ENCODE measurements at places on chromosomes 3 and 15.

GRCh38 chr3:12286504-12286903 is 2.4 kb upstream of the PPARG start:
- DNase-seq, result no peak

GRCh38 chr3:126621627-126622345 is 33.1 kb downstream of the TXNRD3 start:
- no peak for DNase-seq

- DNase-seq, result no peak
Observed at GRCh38 chr3:14352002-14352627, 50.3 kb upstream of the SLC6A6 start.

DNA sequence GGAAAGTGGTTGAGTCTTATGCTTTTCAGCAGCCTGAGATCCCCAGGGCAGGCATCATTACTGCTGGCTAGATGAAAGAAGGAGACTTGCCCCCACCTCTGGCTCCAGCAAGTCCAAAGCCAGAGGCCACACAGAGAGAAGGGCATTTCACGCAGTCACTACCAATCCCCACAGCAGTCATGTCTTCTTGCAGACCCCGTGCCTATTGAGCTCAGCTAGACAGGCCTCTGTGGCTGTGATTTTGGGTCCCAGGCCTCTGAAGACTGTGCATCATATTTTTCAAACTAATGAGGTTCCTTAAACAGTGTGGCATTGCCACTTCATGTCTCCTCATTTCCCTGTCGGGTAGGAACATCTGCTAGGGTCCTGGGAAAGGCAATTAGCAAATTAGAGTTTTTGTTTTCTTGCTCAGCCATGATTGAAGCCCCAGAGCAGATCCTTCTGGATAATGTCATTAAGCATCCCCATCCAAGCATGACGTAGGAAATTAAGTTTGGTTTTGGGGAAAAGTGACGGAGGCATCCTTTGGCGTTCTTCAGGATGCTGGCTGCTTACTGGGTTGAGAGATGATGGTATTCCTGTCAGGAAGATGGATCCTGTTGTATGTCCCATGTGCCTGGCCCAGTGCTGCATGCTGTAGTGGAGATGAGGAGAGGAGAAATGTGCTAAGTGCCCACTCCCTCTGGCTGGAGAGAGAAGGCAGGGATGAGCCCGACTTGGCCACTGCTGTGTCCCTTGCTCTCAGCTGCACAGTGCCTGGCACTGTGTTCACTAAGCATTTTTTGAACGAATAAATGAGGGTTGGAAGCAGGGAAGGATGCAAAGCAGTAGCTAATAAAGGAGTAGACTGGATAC is 7.0 kb downstream of the SPSB4 start:
- DNase-seq, result no peak

DNA sequence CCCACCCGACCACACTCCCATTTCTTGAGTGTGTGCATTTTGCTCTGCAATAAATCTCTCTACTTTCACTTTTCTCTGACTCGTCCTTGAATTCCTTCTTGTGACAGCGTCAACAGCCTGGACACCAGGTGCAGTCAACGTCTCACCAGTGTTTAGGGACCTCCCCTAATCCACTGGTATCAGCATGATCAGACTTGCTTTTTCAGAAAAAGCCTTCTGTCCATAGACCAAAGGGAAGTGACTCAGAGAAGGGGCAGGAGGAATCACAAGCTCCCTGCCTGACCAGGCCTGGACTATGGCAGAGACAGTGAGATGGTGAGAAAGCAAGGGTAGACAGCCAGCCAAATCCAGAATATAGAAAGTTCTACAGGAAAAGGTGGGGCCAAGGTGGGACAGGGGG is 15.5 kb downstream of the CCR5 start:
- DNase-seq, result no peak

- DNase-seq, result no peak
Observed at GRCh38 chr3:42507761-42508335, 5.4 kb downstream of the VIPR1 start.

DNA sequence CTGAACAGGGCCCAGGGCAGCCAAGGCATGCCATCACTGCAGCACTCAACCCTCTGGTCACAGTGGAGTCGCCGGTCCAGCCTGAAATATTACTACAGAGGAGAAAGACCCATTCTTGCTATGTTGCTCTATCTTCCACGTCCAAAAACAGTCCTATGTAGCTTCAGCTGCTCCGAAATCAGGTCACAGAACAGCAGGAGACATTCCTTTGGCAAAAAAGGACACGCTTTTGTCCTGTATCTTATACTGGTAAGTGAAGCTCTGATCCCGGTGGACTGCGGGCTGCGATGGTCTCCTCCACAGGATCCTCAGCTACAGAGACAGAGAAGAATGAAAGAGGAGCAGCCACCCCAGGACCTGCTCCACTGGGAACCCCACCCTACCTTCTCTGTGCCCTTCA is 17.6 kb downstream of the ELP6 start:
- DNase-seq, result no peak

DNA sequence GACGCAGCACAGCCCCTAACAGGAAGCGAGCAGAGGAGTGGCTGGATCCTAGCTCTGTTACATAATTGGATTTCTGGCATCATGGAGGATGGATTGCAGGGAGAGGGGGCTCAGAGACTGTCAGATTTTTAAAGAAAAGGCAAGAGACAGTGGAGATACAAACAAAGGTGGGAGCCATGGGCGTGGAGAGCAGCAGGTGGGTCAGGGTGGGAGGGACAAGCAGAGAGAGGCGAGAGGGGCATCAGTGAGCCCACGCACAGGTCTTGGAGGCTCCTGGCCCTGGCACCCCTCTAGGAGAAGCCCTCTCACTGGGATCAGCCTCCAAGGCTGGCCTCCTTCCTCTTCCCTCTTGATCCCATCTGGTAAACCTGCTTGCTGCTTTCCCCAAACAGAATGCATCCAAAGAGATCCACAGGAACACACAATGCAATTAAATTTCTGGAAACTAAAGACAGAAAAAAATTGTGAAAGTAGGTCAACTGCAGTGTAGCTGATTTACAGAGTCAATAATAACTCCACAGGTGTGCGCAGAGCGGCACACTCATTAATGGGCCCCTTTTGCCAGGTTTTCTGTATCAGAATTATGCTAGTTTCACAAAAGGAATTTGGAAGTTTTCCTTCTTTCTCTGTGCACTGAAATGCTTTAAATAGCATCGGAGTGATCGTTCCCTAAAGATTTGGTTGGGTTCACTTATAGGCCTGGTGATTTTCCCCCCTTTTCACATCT is 66.1 kb downstream of the LSM3 start:
- DNase-seq, result no peak

GRCh38 chr3:143850877-143851276 is 2.6 kb upstream of the SLC9A9 start:
- no peak for DNase-seq

DNA sequence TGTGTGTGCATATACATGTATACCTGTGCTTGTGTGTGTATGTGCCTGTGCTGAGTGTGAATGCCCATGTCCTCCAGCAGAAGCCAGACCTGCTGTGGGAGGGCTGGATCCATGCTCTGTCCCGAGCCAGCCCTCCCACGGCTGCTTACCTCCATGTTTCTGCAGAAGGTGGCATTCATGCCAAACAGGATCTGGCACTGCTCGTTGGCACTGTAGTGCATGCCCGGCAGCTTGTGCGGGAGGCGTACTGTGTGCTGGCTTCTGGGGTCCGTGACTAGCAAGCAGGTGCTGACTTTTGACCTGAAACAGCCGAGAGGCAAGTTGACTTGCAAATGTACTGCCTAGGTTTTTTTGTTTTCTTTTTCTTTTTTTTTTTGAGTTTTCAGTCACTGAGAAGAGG is 189.3 kb downstream of the ADAMTS17 start:
- DNase-seq, result no peak

GRCh38 chr3:168876346-168877035 is 780.8 kb upstream of the GOLIM4 start:
- DNase-seq, result no peak

GRCh38 chr15:98753726-98754656 is 105.7 kb downstream of the IGF1R start:
- no peak for DNase-seq

GRCh38 chr3:107942951-107943749 is 147.7 kb downstream of the CD47 start:
- DNase-seq, result no peak

DNA sequence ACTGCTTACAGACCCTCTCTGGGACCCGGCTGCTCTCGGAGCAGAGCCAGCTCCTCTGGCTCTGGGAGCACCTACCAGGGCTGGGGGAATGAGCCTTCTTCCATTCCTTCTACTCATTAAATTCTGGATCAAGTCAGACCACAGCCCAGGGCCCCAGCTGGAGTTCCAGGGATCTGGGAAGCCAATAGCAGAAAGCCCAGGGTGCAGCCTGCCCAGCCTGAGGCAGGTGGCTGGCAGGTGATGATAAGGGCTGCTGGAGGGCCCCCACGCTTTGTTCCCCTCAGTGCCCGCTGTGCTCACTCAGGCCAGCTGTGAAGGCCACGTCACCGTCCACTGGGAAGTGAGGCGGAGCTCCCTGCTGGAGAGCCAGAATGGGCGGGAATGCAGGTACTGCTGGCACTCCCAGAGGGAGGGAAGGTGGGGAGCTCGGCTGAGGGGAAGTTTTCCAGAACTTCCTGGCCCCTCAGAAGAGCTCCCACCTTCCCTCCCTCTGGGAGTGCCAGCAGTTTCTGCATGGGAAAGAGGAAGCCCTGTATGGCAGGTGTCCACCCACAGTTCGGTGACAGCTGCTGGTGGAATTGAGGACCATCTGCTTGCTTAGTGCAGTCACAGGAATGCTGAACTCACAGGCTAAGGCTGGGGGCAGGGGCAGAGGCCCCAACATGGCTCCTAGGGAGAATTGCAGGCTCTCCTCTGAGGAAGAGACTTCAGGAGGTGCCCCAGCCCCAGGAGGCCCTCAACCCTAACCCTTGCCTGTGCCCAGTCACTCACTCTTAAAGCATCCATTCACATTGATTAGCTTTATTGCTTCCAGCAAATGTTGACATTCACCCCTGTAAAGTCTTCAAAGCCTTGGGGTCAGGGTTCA is 12.6 kb upstream of the RTP3 start:
- no peak for DNase-seq

GRCh38 chr3:52763466-52763865 is 7.3 kb downstream of the NEK4 start:
- DNase-seq, result no peak

GRCh38 chr3:140899363-140899762 is 42.3 kb upstream of the SLC25A36 start:
- no peak for DNase-seq

- DNase-seq, result no peak
Observed at GRCh38 chr3:28935146-28935545, 345.7 kb upstream of the RBMS3 start.

DNA sequence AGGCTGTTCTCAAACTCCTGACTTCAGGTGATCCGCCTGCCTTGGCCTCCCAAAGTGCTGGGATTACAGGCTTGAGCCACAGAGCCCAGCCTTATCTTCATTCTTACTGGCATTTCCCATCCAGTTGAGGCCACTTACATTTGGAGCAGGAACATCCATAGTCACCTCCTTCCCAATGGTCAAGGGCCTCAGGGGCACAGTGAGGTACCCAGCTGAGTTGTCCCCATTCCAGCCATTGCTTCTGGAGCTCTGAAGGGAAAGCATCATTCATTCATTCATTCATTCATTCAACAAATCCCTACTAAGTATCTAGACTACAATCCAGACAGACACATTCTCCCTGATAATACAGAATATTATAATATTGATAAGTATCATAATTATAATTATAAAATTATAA is 12.2 kb downstream of the PLA2G4D start:
- no peak for DNase-seq

GRCh38 chr3:148332509-148332908 is 365.2 kb upstream of the AGTR1 start:
- no peak for DNase-seq

DNA sequence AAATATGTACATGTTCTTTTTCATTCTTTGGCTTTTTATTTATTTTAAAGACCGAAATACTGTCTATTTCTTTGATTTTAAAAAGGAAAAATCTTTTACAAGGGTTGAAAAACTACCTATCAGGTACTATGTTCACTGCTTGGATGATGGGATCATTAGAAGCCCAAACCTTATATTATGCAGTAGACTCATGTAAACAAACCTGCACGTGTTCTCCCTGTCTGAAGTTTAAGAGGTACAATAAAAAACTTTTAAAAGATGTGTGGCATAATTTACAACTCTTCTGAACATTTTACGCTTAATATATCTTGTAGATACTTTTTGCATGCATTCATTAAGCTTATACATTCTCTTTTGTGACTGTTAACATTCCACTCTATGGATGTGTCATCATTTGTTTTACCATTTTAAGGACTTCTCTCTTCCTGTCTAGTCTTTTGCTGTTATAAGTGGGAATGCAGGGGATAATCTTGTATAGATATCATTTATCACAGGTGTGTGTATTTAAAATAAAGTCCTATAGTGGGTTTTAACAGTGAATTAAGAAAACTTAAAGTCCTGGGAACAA is 6.2 kb downstream of the MGA start:
- DNase-seq, result no peak

- DNase-seq, result no peak
Observed at GRCh38 chr3:72615776-72616175, 232.5 kb downstream of the SHQ1 start.

GRCh38 chr3:119600732-119601131 is 3.0 kb downstream of the PLA1A start:
- no peak for DNase-seq

All from HL-60 (cell line).